ENCODE measurements at places on chromosomes 5 and 9.

- DNase-seq = peak; percentile 80
Measured at GRCh38 chr9:87464110-87464991, 33.3 kb upstream of the DAPK1 start.

DNA sequence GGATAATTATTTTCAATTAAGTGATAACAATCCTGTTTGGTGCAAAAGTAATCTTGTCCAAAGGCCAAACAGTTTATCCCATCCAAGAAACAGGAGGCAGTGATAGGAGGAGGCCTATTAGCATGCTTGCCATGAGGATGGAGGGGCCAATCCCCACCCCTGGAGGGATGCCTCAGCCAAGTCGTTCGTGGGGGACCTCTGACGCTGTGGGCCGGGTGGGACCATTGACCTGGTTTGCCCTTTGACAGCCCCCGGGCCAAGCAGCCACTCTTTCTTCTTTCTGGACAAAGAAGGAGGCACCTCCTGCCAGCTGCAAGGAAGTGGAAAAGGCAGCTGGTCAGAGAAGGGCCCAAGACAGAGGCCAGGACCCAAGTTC is 39.5 kb upstream of the GRHPR start:
- no peak for DNase-seq

- DNase-seq = no peak
Measured at GRCh38 chr5:145104106-145104505, 731.0 kb downstream of the PRELID2 start.

DNA sequence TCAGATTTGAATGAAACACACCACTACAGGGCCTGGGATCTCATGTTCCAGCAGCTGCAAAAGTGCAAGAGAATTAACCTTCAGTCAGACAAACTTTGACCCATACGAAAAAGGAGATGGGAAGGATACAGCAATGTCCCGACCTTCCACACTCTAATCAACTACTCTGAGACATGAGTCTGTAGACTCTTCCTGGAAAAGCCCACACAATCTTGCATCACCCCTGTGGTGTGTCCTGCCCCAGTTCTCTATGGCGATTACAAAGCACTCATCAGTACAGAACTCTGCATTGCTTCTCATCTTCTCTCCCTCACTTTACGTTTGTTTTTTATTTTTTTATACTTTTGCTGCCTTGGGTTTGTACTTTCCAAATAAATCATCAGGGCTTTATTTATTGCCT is 241.0 kb upstream of the KIF2A start:
- no peak for DNase-seq

DNA sequence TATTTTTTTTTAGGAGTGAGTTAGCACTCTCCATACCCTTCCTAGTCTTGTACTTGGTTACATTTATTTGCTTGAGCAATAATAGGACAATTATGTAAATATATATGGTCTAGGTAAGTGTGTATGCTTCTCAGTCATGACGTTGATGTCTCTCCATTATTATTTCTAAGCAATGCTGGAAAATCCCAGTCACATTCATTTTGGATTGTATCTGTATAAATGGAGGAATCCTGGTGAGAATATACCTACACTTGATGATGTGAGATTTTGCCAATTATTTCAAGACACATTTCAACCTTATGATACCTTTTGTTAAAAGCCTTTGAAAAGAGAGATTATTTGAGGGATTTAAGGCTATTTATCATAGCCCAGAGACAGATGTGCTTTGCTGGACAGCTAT is 2244.5 kb upstream of the WWC1 start:
- DNase-seq = no peak

Measured in suppressor macrophage treated with lipopolysaccharide for 4 hours (primary cell).